ENCODE measurements at places on chromosomes 5 and 9.

GRCh38 chr5:38237681-38238080 lies 20.7 kb upstream of the EGFLAM start:
- no peaks in the 10 kb centered on the region for H3K27me3 ChIP-seq
- no peak overlapping the region for H3K4me3 ChIP-seq
- H3K4me1 ChIP-seq: no peaks in the 10 kb centered on the region

DNA sequence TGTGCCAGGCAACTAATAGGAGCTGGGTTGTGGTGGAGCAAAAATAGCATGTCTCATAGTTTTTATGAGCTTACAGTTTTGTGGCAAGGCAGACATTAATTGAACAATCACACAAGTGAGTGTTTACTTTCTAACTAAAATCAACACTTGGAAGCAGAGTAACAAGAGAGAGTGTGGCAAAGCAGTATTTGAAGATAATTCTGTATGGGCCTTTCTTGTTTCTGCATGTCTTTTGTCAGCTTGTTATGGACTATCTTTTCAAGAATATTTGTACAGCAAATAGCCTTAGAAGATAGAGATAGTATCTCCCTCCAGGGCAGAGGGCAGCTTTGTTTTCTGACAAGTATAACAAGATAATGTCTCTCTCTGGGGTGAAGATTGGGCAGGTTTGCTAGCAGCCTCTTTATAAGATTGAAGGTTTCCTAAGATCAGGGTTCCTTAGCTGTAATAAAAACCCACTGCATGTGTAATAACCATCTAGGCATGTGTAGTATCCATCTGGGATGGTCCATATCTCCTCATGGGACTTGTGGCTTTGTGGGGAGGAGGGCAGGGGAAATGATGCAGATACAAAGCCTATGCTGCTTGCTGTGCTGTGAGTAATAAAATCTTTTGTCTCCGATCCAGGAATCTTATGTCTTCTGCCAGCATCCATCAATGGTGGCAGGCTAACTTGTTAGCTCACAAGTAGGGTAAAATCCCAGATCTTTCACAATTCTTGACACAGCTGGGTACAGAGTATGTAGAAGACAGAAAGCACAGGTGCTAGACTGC lies 479.9 kb downstream of the KDM4C start:
- H3K36me3 ChIP-seq: no peaks in the 10 kb centered on the region
- no peak overlapping the region for H3K4me3 ChIP-seq
- H3K4me1 ChIP-seq: peaks cover 15% of the 10 kb centered on the region
- peak overlapping the region; percentile 35 for H3K27ac ChIP-seq
- H3K27me3 ChIP-seq: no peaks in the 10 kb centered on the region
- DNase-seq: no peak

- H3K27me3 ChIP-seq: no peaks in the 10 kb centered on the region
- no peak for DNase-seq
These were observed 195.2 kb upstream of the PTGER4 start for GRCh38 chr5:40484495-40484894.

- no peaks in the 10 kb centered on the region for H3K36me3 ChIP-seq
- no peak overlapping the region for H3K27ac ChIP-seq
- no peak for DNase-seq
- H3K4me1 ChIP-seq: no peaks in the 10 kb centered on the region
These were observed 31.6 kb upstream of the ADCY2 start for GRCh38 chr5:7364226-7364875.

- no peaks in the 10 kb centered on the region for H3K4me1 ChIP-seq
- no peaks in the 10 kb centered on the region for H3K27me3 ChIP-seq
- H3K4me3 ChIP-seq: no peak overlapping the region
These were observed 59.5 kb downstream of the MUSK start for GRCh38 chr9:110728058-110728457.

DNA sequence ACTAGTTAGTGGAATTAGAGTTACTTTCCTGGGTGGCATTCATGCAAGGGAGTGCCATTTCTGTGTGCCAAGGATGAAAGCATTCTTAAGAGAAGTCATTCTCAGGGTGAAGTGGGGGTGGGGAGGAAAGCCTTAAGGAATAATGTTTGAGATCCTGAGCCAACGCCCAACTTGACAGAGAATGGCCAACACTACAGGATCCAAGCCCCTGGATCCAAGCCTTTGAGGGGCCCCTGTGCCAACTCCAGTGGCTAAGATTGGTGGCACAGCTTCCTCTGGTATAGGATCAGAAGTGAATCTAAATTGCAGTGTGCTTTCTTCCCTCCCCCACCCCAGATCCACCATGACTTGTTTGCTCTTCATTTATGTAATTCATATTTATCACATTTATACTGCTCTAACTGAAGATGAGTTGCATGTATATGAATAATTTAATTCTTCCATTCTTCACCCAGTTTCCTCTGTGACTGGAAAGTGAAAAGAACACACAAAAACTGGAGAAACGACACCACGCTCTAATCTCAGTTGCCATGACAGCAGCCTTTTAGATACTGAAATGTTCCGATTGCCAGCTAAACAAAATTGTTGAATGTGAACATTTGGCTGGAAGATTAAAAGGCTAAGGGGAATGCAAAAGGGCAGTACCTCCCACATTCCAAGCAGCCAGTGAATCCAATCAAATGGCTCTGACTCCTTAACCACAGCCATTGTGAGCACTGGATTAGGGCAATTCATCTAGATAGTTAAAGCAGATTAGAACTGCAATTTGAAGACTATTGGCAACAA lies 4.5 kb downstream of the ZNF608 start:
- DNase-seq: no peak
- peaks cover 4% of the 10 kb centered on the region for H3K36me3 ChIP-seq
- no peaks in the 10 kb centered on the region for H3K27me3 ChIP-seq
- H3K27ac ChIP-seq: no peak overlapping the region

- no peak for DNase-seq
- no peak overlapping the region for H3K27ac ChIP-seq
- no peaks in the 10 kb centered on the region for H3K27me3 ChIP-seq
- H3K4me1 ChIP-seq: peaks cover 8% of the 10 kb centered on the region
- H3K4me3 ChIP-seq: no peak overlapping the region
These were observed 42.1 kb downstream of the ZNF366 start for GRCh38 chr5:72465066-72465465.

DNA sequence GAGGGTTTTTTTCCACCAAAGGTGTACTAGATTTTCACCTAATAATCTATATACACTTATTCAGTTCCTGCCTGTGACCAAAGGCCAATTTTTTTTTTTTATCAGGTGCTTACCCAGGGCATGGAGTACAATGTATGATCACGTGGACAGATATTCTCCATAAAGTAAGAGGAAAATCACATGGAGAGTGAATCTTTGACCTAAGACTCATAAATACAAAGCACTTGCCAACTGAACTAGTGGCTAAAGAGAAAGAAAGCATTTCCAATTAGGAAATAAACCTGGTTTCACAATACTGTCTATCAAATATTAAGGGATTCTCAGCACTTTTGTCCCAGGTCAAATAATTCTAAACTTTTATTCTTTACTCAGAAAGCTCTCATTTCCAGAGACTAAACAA lies 33.0 kb upstream of the CEP120 start:
- no peaks in the 10 kb centered on the region for H3K4me1 ChIP-seq
- no peak for DNase-seq
- H3K4me3 ChIP-seq: no peak overlapping the region

DNA sequence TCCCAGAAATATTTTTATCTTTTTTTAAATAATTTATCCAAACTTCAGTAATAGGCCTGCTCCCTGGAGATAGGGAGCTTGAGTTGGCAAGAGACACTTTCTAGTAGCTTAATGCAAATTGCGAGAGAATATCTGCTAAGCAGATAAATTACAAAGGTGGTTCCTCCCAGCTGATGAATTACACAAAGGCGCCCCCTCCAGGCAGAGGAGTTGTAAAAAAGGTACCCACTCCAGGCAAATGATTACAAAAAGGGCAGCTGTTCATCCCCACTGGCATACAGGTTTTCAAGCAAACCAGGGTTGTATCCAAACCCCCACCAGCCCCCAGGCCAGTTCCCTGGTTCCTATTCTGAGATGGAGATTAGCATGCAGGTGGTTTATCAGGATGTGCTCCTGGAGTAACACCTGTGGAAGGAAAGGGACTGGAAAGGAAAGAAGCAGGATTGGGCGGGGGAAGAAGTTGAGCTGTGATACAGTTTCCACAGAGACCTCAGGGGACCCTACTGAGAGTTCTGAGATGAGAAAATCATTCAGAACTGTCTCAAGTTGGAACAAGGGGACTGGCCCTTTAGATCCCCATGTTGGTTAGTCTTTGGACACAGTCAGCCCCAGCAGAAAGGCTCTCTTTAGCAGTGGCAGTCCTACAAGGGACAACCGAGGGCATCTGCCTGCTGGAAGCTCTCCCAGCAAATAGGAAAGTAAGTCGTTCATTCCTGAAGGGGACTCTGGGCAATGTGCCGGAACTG lies 25.5 kb downstream of the ESM1 start:
- H3K4me3 ChIP-seq: no peak overlapping the region
- H3K4me1 ChIP-seq: no peaks in the 10 kb centered on the region
- H3K27me3 ChIP-seq: no peaks in the 10 kb centered on the region
- no peak for DNase-seq
- H3K36me3 ChIP-seq: no peaks in the 10 kb centered on the region

GRCh38 chr9:712643-713042 lies 128.9 kb upstream of the DMRT1 start:
- H3K4me1 ChIP-seq: peaks cover 22% of the 10 kb centered on the region
- no peak for DNase-seq
- no peak overlapping the region for H3K4me3 ChIP-seq
- peaks cover 43% of the 10 kb centered on the region for H3K36me3 ChIP-seq
- peak overlapping the region; percentile 13 for H3K27ac ChIP-seq

GRCh38 chr5:103128202-103128601 lies 8.1 kb downstream of the PPIP5K2 start:
- no peaks in the 10 kb centered on the region for H3K4me1 ChIP-seq
- H3K4me3 ChIP-seq: no peak overlapping the region
- no peak overlapping the region for H3K27ac ChIP-seq
- DNase-seq: no peak
- no peaks in the 10 kb centered on the region for H3K27me3 ChIP-seq

DNA sequence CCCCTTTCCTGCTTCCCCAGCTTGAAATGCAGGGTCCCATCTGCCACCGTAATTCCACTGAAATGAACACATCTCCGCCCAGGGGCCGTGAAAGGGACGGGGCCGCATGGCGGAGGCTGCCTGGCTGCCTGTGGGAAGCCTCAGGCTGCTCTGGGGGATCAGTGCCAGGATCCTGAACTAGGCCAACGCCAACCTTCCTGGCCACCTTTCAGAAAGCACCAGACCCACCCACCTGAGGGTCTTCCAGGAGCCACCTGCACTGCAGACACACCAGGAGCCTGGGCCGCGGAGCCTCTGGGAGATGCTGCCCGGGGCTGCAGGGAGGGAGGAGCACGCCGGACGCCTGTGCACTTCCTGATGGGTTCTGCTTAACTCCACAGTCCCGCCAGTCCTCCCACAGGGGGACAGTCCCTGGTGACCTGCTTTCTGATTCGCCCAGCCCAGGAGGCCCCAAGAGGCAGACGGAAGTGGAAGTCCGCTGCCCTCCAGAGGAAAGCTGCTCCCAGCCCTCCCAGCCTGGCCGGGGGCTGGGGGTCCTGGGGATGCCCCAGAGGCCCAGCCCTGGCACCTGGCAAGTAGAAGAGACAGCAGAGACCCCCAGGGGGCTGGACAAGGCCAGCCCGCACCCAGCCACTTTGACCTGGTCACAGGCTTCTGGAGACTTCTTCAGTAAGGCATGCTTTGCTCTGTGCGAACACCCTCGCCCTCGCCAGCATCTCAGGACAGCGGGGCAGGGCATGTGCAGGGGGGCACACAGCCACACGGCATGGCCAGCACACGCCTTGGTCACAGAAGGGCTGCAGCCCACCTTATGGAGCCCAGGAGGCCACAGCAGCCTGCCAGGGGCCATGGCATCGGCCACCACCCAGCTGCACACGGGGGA lies at the start of gene CARD9:
TSS of gene CARD9 (minus strand) at position 370 of the 883 bp plus-strand sequence. CDS start 1,591 bp downstream, outside the sequence.
- peaks cover 21% of the 10 kb centered on the region for H3K4me1 ChIP-seq
- DNase-seq: peak; percentile 16
- H3K36me3 ChIP-seq: peaks cover 29% of the 10 kb centered on the region
- H3K4me3 ChIP-seq: no peak within 1 kb of the TSS
- H3K27me3 ChIP-seq: no peaks in the 10 kb centered on the region

DNA sequence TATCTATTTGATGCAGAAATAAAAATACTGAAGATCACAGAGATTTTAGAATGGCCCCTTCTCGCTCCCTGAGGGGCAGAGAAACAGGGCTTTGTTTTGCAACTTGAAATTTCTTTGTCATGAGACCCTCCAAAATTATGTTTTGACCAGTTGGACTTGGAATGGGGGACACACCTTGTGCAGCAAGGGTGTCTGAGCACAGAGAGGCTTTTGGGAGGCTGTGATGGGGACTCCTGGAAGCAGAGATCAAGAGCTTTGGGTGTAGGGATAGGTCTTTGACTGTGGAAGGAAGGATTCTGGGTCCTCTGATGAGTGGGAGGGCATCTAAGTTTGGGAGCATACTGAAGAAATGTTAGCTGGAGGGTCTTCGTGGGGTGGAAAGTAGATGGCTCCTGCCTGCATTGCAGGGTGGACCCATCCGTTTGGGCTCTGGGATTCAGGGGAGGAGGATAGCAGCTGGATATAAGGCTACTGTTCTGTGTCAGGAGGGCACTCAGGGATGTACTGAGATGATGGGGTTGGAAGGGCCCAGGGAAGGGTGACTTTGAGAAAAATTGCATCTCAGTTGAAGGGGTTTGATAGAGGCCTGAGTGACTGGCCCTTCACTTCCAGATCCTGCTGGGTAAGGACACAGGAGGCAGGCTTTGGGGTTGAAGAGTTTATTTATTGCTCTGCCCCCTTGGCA lies 1.8 kb upstream of the MYORG start:
- no peak overlapping the region for H3K27ac ChIP-seq
- H3K36me3 ChIP-seq: no peaks in the 10 kb centered on the region
- DNase-seq: no peak
- peaks cover 17% of the 10 kb centered on the region for H3K27me3 ChIP-seq

- no peaks in the 10 kb centered on the region for H3K27me3 ChIP-seq
- H3K4me1 ChIP-seq: peaks cover 5% of the 10 kb centered on the region
- H3K27ac ChIP-seq: no peak overlapping the region
- H3K36me3 ChIP-seq: no peaks in the 10 kb centered on the region
These were observed 56.4 kb upstream of the LARP1 start for GRCh38 chr5:154698763-154699162.

- no peaks in the 10 kb centered on the region for H3K36me3 ChIP-seq
- no peak overlapping the region for H3K4me3 ChIP-seq
- H3K27me3 ChIP-seq: no peaks in the 10 kb centered on the region
- no peaks in the 10 kb centered on the region for H3K4me1 ChIP-seq
These were observed 374.8 kb downstream of the EFNA5 start for GRCh38 chr5:107295914-107296313.

- H3K27me3 ChIP-seq: no peaks in the 10 kb centered on the region
- H3K4me1 ChIP-seq: no peaks in the 10 kb centered on the region
- H3K4me3 ChIP-seq: no peak overlapping the region
- no peak for DNase-seq
- H3K36me3 ChIP-seq: no peaks in the 10 kb centered on the region
- no peak overlapping the region for H3K27ac ChIP-seq
These were observed 276.8 kb downstream of the HTR1A start for GRCh38 chr5:63685454-63685853.

DNA sequence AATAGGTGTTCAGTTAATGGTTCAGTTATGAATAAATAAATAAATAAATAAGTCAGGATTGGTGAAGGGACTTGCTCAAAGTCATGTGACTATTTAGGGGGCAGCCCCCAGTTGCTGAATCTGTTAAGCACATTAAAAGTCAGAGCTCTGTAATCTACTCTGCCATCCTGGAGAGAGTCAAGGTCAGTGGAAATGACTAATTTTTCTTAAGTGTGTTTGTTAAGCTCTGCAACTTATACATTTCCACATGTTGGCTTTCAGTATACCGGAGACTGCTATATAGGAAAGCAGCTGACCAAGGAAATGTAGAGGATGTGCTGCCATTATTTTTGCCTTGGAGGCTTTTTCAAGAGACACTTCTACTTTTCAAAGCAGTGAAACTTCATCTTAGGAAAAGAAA lies 57.9 kb downstream of the KIAA1958 start:
- H3K4me3 ChIP-seq: no peak overlapping the region
- no peaks in the 10 kb centered on the region for H3K27me3 ChIP-seq
- no peaks in the 10 kb centered on the region for H3K36me3 ChIP-seq
- H3K4me1 ChIP-seq: no peaks in the 10 kb centered on the region
- no peak for DNase-seq
